ENCODE measurements at places on chromosomes 5 and 9.

- DNase-seq, result no peak
These were observed 7.8 kb upstream of the FOXI1 start for GRCh38 chr5:170097934-170098333.

DNA sequence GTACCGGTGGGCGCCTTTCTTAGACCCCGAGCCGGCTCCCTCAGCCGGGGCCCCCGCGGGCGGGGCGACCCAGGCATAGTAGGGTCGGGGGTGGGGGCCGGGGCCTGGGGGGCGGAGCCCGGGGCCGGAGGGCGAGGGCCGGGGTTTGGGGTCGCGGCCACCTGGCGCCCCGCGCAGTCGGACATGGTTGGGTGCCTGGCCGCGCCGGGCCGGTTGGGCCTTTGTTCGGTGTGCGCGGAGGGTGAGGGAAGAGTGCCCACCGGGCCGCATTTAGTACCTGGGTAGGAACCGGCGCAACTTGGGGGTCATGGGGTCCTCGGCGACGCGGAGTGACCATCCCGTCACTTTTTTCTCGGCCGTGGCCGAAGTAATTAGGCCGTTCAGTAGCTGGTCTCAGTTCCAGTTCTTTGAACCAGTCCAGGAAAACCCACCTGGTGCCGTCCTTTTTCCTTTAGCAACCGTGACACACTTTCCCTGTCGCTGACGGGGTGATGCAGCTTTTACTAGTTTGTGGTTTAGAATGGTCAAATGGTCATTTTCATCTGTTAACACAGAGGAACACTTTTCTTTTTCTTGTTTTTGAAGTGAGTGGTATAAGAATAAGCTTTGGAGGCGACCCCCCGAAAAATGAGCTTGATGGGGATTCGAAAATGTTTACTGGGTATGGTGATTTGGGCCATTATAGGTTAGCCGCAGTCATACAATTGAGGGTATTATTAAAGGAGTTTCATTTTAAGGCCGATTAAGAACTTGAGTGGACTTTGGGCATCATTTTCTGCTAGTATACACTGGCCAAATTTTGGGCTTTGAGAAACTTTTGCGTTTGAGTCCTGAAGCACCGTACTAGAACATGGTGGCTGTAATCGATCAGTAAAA lies 589 bp downstream of the CKS2 start:
- DNase-seq, result peak; percentile 31

GRCh38 chr5:109035436-109035835 lies 287.7 kb downstream of the FER start:
- no peak for DNase-seq

DNA sequence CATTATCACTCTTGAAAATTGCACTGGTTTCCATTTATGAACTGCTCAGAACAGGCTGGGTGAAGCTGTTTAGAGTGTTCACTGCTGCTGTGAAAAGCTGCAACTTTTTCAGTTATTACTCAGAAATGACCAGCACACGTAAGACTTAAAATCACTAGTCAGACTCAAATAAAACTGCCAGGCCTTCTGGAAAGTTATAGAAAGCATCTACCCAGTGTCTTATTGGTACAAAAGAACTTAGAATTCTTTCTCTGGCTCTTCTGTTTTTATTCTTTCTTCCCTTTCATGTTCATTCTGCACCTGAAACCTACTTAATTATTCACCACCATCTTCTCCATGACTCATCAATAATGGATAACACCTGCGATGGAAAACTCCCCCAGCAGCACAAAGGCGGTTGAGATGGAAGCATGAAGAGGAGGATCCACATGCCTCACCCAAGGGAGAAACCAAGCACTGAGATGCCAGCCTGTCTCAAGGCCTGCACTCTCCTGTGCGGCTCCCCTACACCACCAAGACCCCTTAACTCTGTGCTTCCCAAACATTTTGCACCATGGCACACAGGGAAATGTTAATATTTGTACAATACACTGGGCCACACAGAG lies 171.9 kb downstream of the ENTREP1 start:
- DNase-seq, result no peak

DNA sequence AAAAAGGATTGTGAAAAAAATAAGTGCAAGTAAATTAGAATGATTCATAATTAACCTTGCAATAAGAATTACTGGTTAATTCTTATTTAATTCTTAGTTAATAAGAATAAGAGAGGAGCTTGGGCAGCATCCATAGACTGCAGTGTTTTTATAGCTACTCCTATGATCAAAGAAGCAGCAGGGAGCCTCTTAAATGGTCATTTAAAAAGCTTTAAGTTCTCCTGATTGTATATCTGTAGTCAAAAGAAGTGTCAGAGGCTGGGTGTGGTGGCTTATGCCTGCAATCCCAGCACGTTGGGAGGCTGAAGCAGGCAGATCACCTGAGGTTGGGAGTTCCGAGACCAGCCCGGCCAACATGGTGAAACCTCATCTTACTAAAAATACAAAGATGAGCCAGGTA lies 14.4 kb downstream of the ACER2 start:
- no peak for DNase-seq
